ENCODE measurements at places on chromosomes 6 and 20.

DNA sequence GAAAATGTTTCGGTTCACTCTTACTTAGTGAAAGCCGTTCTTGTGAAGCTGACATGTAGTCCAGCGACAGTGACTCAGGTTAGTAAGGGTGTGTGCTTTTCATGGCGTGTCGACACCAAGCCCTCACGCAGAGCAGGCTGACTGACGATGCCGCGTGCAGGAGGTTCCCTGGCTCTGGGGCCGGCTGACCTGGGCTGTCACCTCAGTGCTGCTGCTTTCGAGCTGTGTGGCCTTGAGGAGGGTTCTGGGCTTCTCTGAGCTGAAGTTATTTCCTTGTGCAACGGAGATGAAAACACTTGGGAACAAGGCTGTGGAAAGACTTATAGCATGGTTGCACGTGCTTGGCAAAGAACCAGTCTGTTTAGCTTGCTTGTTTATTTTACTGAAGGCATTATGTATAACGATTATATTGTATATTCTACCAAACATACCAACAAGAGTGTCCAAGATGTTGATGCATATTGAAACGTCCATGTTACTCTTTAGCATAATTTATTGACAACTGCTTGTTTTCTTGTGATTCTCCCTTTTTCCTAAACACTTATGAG is 59.2 kb downstream of the PHACTR3 start:
- no peak for DNase-seq

- no peak for DNase-seq
Observed at GRCh38 chr6:106084106-106084988, 1.8 kb upstream of the PRDM1 start.

DNA sequence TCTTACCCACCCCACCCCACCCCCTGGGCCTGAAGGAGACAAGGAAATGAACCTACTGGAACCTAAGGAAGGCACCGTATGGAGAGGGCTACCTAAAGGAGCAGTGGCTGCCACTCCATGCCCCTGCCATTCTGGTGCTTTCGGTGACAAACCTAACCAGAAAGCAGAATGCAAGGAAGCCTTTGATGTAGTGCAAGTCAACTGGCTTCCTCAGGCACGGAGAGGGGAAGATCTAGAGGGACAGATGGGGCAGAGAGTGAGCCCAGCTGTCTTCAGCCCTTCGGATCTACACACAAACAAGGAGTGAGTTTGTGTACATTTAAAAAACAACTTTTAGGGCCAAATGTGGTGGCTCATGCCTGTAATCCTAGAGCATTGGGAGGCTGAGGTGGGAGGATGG is 39.5 kb downstream of the PPP1R16B start:
- DNase-seq: no peak

- no peak for DNase-seq
Observed at GRCh38 chr20:43238833-43239232, 49.1 kb upstream of the PTPRT start.

- DNase-seq: peak; percentile 7
Observed at GRCh38 chr6:144284783-144285547, at the start of gene UTRN. Gene UTRN, plus strand, starts transcription at chr6:144285335. Its CDS starts 6,494 bp downstream, at chr6:144291829.

DNA sequence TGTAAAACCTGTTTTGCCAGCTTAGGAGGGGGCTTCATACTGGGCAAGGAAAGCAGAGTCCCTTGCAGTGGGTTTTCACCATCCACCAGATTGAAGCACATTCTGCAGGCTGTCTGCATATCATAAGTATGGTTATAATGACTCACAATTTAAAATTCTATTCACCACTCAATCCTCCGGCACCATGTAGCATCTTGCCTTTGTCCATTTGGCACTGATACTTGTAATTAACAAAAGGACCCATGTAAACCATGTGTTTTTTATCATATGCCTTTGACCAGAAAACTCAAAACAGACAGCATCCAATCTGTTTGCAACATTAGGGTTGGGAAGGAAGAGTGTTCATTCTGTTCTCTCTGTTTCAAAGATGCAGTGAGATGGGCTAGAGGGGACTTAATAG is 3.0 kb downstream of the CD83 start:
- DNase-seq: no peak

- no peak for DNase-seq
Observed at GRCh38 chr6:2714111-2714895, 36.4 kb downstream of the MYLK4 start.

- no peak for DNase-seq
Observed at GRCh38 chr6:36504181-36504580, 43.1 kb downstream of the STK38 start.

GRCh38 chr6:135382182-135382628 is 115.3 kb downstream of the AHI1 start:
- no peak for DNase-seq

DNA sequence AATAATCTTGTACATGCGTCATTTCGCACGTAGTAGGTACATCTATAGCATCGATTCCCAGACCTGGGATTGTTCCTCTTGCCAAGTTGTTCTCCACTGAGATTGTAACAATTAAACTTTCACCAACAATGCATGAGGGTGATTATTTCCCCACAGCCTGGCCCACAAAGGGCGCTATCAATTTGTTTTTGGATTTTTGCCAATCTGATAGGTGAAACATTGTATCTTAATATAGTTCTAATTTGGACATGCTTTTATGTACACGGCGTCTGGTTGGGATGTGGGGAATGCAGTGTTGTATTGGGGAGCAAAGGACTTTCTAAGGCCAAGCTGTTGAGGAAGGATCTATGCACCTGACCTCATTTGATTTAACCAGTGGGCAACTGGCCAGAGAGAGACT is 59.5 kb downstream of the VEGFA start:
- DNase-seq: no peak

DNA sequence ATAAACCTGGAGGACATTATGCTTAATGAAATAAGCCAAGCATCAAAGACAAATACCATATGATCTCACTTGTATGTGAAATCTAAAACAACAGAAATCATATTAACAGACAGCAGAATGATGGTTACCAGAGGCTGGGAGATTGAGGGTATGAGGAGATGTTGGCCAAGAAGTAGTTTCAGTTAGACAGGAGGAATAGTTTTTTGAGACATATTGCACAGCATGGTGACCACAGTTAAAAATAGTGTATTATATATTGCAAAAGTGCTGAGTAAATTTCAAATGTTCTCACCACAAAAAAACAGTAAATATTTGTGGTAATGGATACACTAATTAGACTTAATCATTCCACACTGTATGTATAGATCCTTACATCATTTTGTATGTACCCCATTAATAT is 1.8 kb downstream of the GABRR1 start:
- no peak for DNase-seq

DNA sequence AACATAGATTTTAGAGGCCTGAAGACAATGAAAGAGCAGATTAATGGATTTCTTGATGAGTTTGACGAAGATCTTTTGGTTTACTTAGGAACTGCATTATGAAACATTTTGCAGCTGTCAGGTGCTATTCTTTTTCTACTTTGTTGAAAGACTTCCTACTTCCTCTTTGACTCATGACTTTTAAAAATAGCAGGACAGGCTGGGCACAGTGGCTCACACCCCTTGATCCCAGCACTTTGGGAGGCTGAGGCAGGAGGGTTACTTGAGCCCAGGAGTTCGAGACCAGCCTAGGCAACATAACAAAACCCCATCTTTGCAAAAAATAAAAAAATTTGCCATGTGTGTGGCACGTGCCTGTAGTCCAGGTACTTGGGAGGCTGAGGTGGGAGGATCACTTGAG is 52.0 kb downstream of the ITCH start:
- DNase-seq: no peak

- DNase-seq: no peak
Observed at GRCh38 chr6:124073820-124074587, 270.3 kb downstream of the NKAIN2 start.

- no peak for DNase-seq
Observed at GRCh38 chr6:35507221-35507620, 5.5 kb downstream of the TULP1 start.

DNA sequence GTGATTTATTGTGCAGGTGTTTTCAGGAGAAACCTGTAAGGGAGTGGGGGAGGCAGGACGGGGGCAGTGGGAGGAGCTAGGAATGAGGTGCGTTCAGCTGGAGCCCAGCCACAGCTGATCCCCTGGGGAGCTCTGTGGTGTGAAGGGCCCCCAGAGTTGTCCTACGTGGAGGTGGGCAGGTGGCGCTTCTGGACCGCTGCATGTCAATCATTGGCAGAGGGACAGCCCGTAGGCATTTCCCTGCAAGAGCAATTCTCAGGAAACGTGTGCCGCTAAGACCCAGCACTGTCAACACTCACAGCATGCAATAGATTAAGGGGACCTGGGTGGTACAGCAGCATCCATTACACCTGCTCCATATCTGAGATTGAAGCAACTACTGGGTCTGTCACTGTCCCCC is 88.0 kb downstream of the PRND start:
- no peak for DNase-seq

GRCh38 chr6:33077908-33078307 is 2.1 kb downstream of the HLA-DPB1 start:
- DNase-seq: no peak

GRCh38 chr6:22036699-22037098 is 260.1 kb downstream of the PRL start:
- no peak for DNase-seq

GRCh38 chr6:28841290-28841689 is 82.5 kb downstream of the TRIM27 start:
- no peak for DNase-seq

- DNase-seq: no peak
Observed at GRCh38 chr20:45433976-45434375, 18.0 kb downstream of the PIGT start.

DNA sequence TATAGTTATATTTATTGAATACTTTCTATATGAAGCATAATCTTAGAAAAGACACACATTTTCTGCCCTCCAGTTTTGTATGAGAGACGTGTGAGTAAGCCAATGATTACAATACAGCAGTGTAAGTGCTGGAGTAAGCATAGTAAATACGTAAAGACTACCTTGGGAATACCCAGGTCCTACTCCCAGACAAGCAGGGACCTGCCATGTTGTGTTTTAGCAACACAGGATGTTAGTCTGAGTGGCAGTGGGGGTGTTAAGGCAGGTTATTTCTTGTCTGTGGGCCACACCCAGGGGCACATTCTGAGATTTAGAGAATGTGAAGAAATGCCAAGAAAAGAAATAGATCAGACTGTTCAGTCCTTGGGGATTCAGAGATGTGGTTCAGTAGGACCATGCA is 34.3 kb upstream of the RNF144B start:
- DNase-seq: no peak

GRCh38 chr6:101011186-101011585 is 130.1 kb upstream of the ASCC3 start:
- DNase-seq: no peak

DNA sequence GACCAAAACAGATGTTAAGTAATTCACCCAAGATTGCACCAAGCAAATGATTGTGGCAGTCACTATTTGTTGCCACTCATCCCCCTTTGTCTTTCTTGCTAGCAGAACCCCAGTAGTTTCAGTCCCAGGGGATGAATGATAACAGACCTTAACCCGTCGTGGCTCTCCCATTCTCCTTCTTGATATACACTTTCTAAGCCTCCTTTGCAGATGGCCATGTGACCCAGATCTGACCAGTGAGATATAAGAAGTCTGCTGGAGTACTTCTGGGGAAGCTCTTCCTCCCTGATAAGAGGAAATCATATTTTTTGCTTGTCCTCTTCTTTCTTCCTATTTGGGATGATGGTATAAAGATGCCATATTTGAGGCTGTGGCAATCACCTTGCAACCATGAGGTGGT is 9.6 kb upstream of the SH3BGRL2 start:
- DNase-seq: no peak

- DNase-seq: peak; percentile 22
Observed at GRCh38 chr6:43009124-43009523, 4.6 kb downstream of the MEA1 start.

- no peak for DNase-seq
Observed at GRCh38 chr6:109039795-109040194, 54.9 kb downstream of the SESN1 start.

DNA sequence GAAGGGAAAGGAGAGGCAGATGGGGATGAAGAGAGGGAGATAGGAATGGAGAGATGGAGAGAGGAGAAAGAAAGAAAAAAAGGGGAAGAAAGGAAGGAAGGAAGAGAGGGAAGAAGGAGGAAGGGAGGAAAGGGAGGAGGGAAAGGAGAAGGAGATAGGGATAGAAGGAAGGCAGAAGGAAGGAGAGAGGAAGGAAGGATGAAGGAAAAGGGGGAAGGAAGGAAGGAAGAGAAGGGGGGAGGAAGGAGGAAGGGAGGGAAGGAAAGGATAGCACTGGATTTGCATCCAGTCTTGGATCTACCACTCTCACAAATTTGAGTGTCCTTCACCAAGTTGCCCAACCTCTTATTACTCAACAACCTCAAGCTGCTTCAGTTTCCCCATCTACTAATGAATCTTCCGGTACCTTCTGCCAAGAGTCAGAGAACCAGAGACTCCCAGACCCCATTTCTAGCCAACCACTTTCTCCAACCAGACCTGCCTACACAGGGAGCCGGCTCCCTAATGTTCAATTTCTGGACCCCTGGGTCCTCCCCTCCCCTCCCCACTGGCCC is 79.7 kb upstream of the FOXP4 start:
- no peak for DNase-seq

DNA sequence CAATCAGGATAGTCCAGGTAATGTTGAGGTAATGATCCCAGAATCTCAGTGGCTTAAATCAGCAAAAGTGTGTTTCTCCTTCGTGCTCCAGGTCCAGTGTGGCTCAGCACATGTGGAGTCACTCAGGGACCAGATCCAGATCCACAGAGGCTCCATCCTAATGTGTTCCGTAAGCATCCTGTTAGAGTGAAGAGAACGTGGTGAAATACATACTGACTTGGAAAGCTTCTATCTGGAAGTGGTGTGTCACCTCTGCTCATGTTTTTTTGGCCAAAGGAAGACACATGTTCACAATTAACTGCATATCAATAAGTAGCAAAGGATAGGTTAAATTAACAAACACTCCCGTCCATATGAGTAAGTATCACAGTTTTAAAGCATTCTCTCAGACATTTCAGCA is 26.8 kb upstream of the PREP start:
- DNase-seq: no peak

GRCh38 chr20:34675993-34676641 is 775 bp downstream of the PIGU start:
- no peak for DNase-seq

DNA sequence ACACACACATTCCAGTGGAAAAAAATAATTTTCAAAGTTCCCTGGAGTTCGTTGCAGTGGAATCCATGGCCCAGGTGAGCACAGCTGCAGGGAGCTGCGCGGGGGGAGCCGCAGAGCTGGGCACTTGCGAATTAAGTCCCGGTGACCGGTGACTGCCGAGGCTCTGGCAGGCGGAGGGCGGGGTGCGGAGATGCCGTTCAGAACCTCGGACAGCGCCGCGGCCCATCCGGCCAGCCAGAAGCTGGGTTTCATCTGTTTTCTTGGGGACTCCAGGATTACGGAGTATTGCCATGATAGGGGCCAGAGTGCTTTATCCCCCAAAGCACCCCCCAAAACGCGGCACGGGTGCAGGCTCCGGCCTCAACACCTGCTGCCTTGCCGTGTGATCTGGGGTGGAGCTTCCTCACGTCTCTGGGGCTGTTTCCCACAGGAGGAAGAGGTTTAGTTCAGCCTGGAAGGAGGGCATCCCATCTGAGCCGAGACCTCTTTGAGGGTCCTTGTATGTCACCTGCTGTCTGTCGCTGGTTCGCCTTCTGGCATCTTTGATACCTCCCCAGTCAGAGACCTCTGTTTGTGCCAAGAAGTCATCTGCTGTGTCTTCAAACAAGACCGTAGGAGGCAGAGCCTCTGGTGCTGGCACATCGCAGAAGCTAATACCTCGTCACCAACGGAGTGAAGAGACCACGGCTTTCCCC is 99.4 kb downstream of the YTHDF1 start:
- DNase-seq: no peak

Measured in activated T-cell treated with anti-CD3 and anti-CD28 coated beads for 1 hour (primary cell).